ENCODE measurements at places on chromosomes 11 and 22.

DNA sequence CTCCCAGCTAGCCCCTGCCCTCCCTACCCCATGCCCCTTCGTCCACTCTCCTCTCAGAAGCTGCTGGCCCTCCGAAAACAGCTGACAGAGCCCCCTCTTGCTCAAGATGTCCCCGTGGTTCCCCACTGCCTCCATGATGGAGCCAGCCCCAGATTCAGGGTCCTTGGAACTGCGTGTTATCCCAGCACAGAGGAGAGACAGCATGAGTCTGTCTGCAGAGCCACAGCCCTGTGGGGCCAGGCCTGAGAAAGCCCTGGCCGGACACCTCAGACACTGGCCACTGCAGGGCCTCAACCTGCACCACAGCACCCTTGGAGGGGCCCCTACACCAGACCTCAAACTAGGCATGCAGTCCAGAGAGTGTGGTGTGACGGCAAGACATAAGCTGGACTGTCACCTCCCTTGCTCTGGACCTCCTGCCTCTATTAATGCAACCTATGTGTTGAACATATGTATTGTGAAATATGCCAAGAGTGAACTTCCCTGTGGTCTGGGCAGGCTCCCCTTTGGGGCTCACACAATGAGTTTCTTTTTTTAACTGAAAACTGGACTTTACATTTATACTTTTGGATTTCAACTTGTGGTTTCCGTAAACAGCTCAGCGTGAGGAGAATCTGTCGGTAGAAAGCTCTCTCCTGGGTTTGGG lies 9.6 kb downstream of the PNPLA5 start:
- no peak for DNase-seq

- DNase-seq, result no peak
These were observed 8.4 kb upstream of the HDHD5 start for GRCh38 chr22:17167486-17167885.

DNA sequence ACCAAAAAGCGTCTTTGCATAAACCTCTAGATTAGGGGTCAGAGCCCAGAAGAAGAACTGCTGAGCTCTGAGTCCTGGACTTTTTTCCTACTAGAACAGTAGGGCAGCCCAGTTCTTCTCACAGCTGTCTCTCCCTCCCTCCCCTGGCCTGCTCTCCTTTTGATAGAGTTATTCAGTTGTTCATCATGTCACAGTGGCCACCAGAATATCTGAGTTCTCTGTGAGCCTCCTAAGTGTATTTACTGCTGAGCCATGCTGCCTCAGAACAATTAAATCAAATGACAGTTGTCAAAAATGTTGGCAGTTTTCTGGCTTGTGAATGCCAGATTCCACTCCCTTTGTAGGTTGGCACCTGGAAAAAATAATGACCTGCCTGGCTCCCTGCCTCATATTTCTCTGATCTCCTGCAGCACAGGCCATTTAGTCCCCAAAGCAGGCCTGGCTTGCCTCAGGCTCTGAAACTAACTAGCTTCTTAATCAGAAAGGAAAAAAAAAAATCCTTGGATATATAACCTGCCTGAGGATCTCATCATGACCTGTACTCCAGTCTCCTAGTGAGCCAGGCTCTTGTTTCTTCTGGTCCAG lies 377.4 kb upstream of the LARGE1 start:
- no peak for DNase-seq

- DNase-seq, result no peak
These were observed 1068.5 kb downstream of the BRD1 start for GRCh38 chr22:48758881-48759875.

DNA sequence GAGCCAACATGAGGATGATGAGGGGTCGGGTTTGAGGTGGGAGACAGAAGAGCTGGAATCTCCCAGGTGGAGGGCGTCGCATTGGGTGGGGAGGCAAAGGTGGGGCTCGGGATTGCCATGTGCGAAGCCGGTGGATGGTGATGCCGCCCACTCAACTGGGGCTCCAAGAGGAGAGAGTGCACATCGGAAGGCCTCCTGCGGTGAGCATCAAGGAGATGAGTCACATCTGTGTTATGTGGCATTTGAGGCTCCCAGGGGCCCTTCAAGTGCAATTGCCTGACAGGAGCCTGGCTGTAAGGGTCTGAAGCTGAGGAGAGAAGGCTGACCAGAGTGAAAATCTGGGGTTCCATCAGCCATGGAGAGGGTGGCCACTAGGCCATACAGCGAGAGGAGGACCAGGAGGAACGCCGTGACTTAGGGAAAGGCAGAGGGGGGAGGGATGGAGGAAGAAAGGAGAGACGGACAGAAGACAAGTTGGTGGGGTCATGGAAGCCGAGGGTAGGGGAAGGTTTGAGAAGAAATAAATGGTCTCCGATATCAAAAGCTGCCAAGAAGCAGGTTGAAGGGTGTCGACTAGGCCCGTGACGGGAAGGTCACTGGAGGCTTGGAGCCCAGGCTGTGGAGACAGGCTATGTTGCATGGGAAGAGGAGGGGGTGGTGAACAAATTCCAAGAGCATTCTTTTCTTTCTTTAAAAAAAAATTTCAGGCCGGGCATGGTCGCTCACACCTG lies 21.3 kb downstream of the RASD2 start:
- DNase-seq, result no peak

GRCh38 chr11:133598906-133599305 lies 66.6 kb upstream of the OPCML start:
- DNase-seq, result no peak

DNA sequence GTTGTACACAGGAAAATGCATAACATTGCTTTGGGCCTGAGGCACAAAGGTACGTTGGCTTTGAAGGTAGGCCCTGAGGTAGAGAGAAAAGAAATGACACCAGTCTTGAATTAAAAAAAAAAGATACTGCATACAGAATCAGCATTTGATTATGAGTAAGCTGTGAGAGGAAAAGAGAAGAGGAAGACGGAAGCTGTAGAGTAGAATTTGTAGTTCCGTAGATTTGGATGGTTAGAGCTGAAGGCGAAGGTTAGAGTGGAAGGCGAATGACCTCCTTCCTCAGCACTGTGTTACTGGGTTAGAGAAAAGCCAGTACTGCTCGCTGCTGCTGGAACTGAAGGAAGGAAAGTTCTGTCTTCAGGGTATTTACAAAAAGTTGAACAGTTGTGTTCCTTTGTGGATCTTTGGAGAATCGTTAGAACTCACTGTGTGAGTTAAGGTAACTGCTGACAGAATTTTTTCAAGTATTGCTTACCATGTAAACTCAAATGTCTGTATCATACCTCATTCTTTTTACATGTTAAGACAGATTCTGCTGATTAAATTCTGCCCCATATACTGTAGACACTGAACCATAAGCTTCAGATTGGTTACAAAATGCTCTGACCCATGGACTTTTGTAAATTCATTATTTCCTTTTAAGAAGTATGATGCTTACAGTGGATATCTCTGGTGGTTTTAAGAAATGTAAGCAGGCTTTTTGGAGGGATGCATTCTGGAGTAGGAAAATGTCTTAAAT lies 50.2 kb downstream of the MCAM start:
- DNase-seq, result no peak

- DNase-seq, result no peak
These were observed 695.5 kb downstream of the FAM181B start for GRCh38 chr11:82038154-82038553.

DNA sequence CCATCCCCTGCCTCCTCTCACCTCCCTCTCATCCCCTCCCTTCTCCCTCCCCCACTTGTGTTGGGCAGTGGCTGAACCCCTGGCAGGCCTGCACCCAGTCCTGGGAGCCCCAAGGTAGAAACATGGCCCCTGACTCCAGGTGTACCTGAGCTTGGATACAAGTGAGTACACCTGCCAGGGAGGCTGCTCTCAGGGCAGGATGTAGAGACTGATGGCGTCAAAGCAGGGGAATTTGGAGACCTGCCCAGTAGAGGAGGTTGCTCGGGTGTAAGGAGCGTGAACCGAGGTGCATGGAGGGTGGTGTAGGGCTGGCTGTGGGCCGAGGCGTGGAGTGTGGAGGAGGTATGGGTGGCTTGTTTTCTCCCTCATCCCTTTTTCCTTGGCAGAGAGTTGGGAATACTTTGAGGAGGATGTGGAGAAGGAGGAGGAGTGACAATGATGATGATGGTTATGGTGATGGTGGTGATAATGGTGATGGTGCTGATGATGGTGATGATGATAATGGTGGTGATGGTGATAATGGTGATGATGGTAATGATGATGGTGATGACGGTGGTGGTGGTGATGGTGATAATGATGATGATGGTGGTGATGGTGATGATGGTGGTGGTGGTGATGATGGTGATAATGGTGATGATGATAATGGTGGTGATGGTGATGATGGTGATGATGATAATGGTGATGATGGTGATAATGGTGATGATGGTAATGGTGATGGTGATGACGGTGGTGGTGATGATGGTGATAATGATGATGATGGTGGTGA lies 12.3 kb downstream of the MRGPRG start:
- no peak for DNase-seq

- peak; percentile 93 for DNase-seq
These were observed 458.3 kb downstream of the METTL15 start for GRCh38 chr11:28566339-28567089.

- DNase-seq, result peak; percentile 86
These were observed 44.4 kb downstream of the SVIP start for GRCh38 chr11:22785251-22785650.

DNA sequence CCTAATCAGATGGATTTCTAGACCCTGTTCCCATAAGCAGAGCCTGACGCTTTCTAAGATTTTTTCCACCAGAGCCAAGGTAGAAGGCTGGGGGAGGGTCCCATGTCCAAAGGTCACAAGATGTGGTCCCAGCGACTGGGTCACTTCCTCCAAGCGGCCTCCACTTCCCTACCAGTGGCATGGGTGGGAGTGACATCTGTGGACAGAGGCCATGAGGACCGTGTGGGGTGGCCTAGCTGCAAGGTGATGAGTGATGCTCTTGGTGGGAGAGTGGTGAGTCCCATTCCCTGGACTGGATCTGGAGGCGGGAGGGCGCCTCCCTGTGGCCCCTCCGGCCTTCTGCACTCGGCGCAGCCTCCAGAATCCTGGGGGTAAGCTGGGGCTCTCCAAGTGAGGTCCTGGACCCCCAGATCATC lies 32.4 kb upstream of the PRR5 start:
- DNase-seq, result peak; percentile 50

DNA sequence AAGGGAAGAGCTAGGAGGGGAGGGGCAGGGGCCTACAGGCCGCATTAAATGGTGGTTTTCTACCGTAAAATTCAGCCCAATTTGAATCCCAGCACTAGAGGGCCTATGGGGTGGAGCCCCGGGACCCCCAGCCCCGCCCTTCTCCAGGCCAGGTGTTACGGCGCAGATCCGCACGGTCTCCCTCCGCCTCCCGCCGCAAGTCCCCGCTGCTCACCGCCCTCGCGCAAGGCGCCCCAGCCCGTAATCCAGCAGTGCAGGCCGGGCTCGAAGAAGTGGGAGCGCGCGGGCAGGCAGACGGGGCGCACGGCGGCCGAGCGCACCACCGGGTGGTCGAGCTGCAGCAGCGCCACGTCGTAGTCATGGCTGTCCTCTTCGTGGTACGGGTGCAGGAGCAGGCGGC lies 17.3 kb downstream of the KCTD17 start:
- no peak for DNase-seq

- peak; percentile 49 for DNase-seq
These were observed 3.3 kb downstream of the LTO1 start for GRCh38 chr11:69671734-69672465.

GRCh38 chr11:1508491-1508891 lies 21.9 kb upstream of the MOB2 start:
- DNase-seq, result no peak

GRCh38 chr11:87366763-87367405 lies 329.1 kb downstream of the TMEM135 start:
- DNase-seq, result peak; percentile 21

- DNase-seq, result peak; percentile 39
These were observed 565 bp downstream of the NUCB2 start for GRCh38 chr11:17277024-17277584.

DNA sequence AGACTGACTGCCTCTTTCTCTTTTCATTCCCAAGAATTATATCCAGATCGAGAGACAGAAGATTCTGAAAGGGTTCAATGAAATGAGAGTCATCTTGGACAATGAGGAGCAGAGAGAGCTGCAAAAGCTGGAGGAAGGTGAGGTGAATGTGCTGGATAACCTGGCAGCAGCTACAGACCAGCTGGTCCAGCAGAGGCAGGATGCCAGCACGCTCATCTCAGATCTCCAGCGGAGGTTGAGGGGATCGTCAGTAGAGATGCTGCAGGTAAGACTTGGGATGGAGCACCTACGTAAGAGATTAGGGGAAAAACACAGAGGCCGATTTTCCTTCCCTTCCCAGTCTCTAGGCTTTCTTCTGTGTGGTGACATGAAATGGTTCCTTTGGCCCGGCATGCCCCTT lies 8.7 kb downstream of the TRIM22 start:
- DNase-seq, result no peak

GRCh38 chr11:117786135-117786870 lies 10.7 kb downstream of the DSCAML1 start:
- no peak for DNase-seq

DNA sequence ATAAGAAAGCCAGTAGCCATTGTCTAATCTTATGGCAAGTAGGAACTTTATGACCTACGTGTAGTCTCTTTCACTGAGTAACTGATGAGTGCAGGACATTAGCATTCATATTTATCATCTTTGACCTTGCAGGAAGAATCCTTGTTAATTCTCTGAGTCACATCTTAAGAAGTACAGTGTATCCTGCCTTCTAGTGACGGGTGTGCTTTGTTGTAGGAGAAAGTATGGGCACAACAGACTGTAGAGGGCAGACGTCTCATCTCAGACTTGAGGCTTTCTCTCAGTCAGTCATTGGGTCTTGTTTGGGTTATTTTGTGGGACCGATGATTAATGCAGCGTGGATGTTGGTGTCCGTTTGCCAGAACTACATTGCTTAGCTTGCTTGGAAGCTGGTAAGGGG lies 6.8 kb downstream of the RNF214 start:
- peak; percentile 90 for DNase-seq

DNA sequence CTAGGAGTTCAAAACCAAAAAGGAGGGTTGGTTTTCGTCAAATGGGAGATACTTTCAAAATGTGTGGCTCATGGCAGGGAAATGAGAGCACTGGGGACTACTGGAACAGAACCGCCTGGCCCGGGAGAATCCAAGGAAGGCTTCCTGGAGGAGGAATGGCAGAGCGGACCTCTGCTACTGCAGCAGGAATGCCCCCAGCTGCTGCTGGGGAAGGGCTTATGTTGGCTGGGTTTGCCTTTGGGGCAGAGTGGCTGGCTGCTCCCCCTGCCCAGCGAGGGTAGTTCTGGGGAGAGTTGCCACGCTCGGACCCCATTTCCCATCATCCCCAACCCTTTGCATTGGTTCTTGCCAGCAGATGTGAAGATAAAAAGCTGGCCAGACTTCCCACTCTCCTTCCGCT lies 10.6 kb upstream of the APOBEC3A start:
- DNase-seq, result no peak

DNA sequence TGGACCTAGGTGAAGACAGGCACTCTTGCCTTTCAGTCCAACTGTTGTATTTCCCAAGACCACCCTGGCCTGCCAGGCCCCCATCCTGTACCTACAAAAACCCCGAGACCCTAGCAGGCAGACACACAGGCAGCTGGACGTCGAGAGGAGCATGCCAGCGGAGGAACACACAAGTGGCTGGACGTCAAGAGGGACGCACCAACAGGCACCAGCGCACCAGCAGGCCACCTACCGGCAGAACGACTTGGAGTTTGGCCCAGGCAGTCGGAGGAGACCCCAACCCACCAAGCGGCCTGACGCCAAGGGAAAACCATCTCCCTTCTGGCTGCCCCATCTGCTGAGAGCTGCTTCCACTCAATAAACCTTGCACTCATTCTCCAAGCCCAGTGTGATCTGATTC lies 1883.4 kb upstream of the RAG2 start:
- DNase-seq, result no peak

All from dermis blood vessel endothelial cell (primary cell).